CD4-positive, alpha-beta T cell treated with Interferon alpha-2 for 1 hour (primary cell): ENCODE measurements at places on chromosomes 13 and 19.

DNA sequence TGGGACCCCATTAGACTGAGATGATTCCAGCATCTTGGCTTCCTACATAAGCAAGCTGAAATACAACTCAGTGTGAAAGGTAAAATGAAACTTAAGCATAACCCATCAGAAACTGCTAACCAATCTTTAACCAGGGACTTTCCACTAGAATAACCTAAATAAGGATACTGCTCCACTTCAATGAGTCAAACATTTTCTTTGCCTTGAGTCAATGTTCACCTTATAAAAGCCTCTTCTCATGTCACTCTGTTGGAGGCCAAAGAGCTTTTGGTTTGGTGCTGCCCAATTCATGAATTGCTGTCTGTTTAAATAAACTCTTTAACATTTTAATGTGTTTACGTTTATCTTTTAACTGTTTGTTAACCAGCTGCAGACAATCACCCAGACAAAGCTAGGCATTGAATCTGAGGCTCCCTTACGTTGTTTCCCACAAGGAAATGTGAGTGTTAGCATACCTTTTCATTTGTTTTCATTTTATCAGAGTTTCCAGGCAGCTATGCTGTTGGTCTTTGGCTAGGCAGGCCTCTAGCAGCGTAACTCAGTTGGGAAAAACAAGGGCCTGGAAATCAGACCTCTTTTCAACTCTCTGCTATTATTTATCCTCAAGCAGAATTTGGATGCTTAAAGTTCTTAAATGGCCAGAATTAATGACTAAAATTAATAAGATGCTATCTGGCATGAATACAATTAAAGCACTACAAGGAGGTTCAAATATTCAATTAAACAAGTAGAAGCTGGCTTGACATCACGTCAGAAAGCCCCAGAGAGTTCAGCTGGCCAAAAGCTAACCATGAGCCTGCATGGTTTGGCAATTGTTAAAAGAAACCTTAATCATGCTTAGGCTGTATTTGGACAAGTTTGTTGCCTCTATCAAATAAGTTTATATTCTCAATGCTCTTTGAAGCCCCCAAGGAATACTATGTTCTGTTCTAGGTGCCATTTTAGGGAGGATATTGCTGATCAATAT lies 200.2 kb downstream of the DCLK1 start:
- no peak for DNase-seq

GRCh38 chr13:23288564-23288963 lies 107.8 kb downstream of the SGCG start:
- DNase-seq: no peak

DNA sequence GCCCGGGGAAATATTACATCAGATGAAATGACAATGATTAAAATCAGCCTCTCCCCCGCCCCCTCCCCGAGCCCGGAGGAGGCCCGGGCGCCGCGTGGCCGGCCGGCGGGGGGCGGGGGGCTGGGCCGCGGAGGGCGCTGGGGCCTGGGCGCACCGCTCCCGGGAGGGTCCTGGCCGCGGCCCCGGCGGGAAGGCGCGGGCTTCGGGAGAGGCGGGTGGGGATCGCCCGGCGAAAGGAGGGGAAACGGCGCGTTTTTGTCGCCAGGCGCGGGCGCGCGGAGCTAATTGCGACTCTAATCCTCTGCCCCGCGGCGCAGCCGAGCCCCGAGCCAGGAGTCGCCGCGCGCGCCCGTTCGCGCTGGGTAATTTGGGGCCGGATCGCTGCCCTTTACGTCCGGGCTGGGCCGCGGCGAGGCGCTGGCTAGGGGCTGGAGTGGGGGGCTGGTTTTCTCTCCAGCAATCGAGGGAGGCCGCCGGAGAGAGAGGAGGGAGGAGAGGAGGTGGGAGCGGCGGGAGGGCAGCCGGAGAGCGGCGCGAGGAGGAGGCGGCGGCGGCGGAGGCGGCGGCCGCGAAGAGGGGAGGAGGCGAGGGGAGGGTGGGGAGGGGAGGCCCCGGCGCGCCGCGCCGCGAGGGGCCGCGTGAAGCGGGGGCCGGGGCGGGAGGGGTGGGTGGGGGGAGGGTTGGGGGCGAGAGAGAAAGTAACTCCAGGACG lies at the start of gene KCTD15:
Gene KCTD15, plus strand, starts transcription at position 707 of the 712 bp plus-strand sequence. CDS start 3,585 bp downstream, outside the sequence.
- DNase-seq: no peak

DNA sequence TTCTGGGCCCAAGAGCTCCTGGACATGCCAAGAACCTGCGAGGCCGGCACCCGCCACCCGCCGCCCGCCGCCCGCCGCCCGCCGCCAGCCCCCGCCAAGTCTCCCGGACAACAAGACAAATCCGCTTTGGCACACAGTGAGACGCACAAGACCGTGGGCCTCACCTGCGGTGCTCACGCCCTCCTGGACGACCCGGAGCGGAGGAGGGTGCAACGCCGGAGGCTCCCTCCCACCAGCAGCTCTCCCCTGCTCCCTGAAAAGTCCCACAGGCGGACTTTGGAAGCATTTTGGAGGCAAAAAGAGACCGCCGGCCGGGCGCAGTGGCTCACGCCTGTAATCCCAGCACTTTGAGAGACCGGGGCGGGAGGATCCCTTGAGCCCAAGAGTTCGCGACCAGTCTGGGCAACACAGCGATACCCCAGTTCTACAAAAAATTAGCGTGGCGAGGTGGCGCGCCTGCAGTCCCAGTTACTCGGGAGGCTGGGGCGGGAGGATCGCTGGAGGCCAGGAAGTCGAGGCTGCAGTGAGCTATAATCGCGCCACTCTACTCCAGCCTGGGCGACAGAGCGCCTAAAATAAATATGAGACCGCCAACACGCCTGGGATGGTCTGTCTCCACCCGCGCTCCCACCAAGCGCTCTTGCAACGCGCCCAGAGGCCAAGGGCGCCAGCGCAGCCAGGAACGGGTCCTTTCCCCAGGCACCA lies 783 bp downstream of the RHPN2 start:
- DNase-seq: no peak

DNA sequence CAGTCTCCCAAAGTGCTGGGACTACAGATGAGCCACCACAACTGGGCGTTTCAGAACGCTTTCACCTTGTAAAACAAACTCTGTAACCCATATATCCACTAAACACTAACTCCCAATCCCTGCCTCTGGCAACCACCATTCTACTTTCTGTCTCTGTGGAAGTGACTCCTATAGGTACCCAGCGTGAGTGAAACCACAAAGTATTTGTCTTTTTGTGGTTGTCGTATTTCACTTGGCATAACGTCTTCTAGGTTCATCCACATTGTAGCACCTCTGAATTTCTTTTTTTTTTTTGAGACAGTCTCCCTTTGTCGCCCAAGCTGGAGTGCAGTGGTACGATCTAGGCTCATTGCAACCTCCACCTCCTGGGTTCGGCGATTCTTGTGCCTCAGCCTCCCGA lies 44.8 kb downstream of the BRD4 start:
- no peak for DNase-seq

GRCh38 chr19:35442091-35442490 lies 6.0 kb upstream of the FFAR2 start:
- peak; percentile 72 for DNase-seq

GRCh38 chr13:39876258-39876657 lies 220.8 kb downstream of the COG6 start:
- DNase-seq: no peak

DNA sequence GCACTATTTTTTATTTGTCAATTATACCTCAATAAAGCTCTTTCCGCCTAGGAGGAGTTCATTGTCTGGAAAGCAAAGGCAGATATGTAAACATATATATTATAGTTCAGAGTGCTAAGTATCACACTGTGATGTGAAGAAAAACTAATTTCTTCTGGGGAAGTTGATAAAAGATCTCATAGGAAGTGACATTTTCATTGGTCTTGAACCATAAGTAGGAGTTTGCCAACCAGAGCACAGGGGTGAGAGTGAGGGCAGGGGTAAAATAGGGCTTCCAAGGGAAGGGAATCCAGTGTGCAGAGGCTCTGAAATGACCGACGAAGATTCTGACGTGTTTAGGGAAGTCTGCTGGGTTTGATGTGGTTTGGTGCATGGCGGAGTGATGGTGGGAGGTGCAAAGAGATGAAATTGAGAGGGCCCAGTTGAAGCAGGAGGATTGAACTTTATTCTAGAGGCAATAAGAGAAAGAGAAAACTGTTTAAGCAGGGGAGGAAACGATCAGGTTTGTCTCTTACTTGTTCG lies 780 bp upstream of the GTF2F2 start:
- peak; percentile 81 for DNase-seq

DNA sequence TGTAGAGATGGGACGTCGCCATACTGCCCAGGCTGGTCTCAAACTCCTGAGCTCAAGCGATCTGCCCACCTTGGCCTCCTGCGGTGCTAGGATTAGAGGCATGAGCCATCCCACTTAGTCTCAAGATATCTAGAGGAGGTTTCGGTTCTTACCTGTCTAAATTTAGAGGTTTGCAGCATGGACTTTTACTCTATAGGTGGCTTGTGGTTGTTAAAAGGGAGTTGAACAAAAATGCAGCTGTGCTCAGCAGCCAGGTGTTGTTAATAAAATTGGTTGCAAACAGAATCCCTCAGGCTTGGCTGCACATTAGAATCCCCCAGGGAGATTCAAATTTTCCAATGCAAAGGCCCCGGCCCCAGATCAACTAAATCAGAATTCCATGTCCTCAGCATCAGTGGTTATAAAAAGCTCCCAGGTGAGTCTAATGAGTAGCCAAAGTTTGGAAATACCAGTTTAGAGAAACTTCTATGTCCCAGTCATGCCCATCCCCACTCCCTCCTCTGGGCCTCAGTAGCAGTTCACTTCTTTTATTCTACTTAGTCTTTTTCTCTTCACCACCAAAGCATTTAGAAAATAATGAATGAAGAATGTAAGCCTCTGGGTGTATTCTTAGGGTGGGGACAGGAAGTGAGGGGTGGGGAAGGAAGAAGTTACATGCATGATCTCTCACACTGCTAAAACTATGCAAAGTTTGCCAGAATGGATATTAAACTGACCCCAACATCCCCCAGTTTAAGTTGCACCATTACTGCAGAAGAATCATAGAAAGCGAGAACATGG lies 471.0 kb downstream of the COG6 start:
- DNase-seq: no peak

GRCh38 chr13:28411831-28412353 lies 83.0 kb downstream of the FLT1 start:
- DNase-seq: no peak

DNA sequence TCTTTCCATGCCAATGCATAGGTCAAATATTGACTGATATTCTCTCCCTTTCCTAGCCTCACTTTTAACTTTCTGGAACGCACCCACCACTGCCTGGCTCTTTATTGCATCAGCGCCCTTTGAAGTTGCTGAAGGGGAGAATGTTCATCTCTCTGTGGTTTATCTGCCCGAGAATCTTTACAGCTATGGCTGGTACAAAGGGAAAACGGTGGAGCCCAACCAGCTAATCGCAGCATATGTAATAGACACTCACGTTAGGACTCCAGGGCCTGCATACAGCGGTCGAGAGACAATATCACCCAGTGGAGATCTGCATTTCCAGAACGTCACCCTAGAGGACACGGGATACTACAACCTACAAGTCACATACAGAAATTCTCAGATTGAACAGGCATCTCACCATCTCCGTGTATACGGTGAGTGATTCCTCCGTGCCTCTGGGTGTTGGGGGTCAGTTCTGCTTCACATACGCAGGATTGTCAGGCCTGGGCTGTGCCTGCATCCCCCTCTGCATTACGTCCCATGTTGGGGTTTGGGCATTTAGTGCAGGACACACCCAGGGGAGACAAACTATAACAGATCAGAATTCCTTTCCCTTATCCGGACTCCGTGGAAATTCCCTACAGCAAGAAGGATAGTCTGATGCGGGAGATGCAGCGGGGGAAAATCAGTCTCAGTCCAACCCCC lies 1.3 kb downstream of the CEACAM21 start:
- no peak for DNase-seq

- DNase-seq: no peak
Observed at GRCh38 chr19:9461938-9462337, 26.6 kb upstream of the ZNF266 start.

DNA sequence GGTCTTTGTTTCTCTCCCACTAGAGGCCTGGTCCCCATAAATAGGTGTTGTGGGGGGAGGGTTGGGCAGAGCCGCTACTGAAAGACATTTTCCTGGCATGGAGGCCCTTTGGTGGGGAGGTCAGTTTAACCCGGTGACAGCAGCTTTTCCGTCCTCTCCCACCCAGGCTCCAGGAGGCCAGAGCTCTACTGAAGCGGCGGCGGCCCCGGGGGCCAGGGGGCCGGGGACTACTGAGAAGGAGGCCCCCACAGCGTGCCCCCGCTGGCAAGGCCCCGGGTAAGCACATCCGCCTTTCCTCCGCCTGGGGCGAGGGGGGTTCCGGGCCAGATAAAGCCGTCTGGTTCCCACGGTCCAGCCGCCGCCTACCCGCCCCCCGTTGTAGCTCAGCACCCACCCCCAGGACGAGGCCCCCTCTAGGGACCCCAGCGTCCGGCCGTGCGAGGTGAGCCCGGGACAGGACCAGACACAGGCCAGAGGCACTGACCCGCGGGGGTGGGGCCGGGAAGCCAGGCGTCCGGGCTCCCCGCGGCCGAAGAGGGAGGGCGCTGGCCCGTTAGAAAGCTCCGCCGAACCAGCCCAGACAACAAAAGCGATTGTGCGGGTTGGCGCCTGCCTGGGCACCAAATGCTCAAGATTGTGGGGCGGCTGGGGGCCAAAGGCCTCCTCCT lies 1.1 kb upstream of the LTBP4 start:
- no peak for DNase-seq

DNA sequence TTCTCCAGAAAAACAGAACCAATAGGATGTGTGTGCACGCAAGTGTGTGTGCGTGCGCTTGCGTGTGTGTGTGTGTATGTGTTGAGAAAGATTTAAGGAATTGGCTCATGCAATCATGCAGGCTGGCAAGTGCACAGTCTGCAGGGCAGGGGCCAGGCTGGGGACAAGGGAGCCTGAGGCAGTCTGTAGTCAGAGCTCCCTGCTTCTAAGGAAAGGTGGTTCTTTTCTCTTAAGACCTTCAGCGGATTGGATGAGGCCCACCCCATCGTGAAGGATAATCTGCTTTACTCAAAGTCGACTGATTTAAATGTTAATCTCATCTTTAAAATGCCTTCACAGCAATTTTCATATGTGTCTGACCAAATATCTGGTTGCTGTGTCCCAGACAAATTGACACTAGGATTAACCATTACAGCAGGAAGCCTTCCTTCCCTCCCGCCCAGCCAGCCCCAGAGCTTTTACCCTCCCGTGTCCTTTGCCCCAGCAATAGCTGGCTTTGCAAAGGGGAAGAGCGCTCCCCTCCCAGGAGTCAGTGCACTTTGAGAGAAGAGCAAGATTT lies 15.0 kb upstream of the NAXD start:
- DNase-seq: no peak

GRCh38 chr19:9850235-9850959 lies 15.3 kb downstream of the PIN1 start:
- no peak for DNase-seq

- DNase-seq: no peak
Observed at GRCh38 chr13:66212511-66212910, 1017.6 kb downstream of the PCDH9 start.
